ENCODE measurements at places on chromosomes 11 and 22. TPM values are rescaled to one million over a fixed set of nuclear protein-coding genes. Genes with fewer than 3 reads are reported as not detected.

Gene PNPLA5
- 5.2 TPM for total RNA-seq

GRCh38 chr11:86370922-86371594 lies 3.6 kb upstream of the CCDC81 start:
- H3K27ac ChIP-seq: no peak overlapping the region
- H3K36me3 ChIP-seq: no peaks in the 10 kb centered on the region
- H3K27me3 ChIP-seq: no peaks in the 10 kb centered on the region
- H3K4me1 ChIP-seq: no peaks in the 10 kb centered on the region
- DNase-seq: no peak
- no peak overlapping the region for H3K4me3 ChIP-seq

DNA sequence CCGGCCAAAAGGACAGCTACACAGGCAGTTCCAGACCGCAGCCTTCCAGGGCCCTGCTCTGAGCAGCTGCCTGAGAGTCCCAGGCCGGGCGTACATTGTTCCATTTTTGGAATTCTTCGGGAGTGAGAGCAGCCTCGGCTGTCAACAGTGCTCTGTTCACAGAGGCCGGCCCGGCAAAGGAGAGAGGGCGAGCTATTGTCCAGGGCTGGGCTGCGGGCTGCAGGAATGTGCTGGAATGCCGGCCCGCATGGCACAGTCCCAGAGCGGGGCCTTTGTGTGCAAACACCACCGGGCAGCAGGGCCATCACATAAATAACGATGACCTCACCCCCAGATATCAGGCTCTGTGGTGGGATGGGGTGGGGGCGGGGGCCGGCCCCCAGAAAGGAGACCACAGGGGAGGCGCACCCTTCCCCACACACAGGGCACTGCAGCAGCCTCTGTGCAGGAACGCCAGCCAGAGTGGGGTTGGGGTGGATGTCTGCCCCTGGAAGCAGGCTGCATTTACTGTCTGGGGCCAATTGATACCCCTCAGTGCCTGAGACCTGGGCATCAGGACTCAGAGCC lies 15.8 kb downstream of the LINC01488 start:
- H3K4me3 ChIP-seq: no peak overlapping the region
- DNase-seq: no peak
- H3K27me3 ChIP-seq: no peaks in the 10 kb centered on the region
- H3K36me3 ChIP-seq: no peaks in the 10 kb centered on the region

GRCh38 chr11:119198925-119199324 lies 7.2 kb upstream of the CBL start:
- H3K36me3 ChIP-seq: no peaks in the 10 kb centered on the region
- no peak overlapping the region for H3K27ac ChIP-seq
- peaks cover 2% of the 10 kb centered on the region for H3K4me1 ChIP-seq

GRCh38 chr22:49540084-49540912 lies 287.4 kb downstream of the BRD1 start:
- H3K27ac ChIP-seq: no peak overlapping the region
- no peak for DNase-seq
- H3K27me3 ChIP-seq: no peaks in the 10 kb centered on the region
- H3K36me3 ChIP-seq: no peaks in the 10 kb centered on the region

- H3K36me3 ChIP-seq: no peaks in the 10 kb centered on the region
- H3K27ac ChIP-seq: no peak overlapping the region
- no peaks in the 10 kb centered on the region for H3K4me1 ChIP-seq
- DNase-seq: no peak
Observed at GRCh38 chr11:104547996-104548661, 350.1 kb downstream of the CASP12 start.

Data from H9 (cell line).